ENCODE measurements at places on chromosomes 2 and 18.

GRCh38 chr2:221310730-221311129 is 261.4 kb downstream of the EPHA4 start:
- no peak for DNase-seq

DNA sequence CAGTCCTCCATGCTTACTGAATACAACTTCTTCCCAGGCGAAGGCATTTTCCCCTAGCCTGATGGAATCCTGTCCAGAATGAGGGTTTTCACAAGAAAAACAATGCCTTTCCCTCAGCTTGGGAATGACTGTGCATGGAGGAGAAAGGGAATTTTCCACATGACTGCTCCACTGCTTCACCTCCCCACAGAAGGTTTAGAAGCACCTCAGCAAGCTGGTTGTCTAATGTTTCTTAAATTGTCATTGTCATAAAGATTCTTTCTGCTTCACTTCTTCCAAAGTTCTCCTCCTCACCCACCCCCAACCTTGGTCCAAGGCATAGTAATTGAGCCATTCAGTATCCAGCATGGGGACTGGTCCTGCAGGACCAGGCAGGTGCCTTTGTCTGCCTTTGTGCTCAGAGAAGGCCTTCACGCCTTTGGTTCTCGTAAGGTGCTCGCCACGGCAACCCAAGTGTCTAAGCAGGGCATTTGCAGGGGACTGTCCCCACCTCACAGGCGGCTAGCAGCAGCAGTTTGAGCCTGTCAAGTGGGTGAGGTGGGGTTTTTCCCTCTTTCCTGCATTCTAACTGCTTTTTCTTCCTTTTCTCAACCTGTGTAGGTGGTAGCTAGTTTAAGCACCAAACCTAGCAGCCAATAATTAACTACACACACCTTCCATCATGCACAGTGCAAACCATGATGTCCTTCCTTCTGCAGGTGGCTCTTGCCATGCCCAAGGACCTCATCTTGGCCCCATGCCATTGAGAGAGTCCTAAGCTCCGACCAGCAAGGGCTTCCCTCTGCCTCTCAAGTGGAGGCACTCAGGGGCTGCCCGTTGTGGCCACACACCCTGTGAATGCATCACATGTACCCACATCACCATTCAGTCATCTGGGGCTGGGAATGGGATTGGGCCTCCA is 65.7 kb upstream of the BCL2L11 start:
- DNase-seq = no peak

- no peak for DNase-seq
Measured at GRCh38 chr2:25756536-25756935, 83.2 kb upstream of the DTNB start.

GRCh38 chr2:104443145-104443544 is 410.8 kb upstream of the POU3F3 start:
- DNase-seq = no peak

DNA sequence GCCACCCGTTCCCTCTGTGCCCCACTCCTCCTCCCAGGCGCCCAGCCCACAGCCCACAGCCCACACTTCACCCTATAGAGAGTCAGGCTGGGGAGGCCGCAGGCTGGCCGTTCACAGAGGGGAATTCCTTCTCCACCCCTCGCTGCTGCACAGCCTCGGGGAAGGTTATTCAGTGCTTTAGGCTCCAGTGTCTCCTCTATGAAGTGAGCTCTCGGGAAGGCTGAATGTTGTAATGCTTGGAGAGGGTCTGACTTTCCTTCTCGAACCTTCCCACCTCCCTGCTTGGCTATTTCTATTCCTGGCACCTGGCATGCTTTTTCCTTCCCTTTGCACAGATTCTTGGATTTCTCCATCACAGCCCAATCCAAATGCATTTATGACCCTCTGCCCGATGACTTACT is 62.5 kb upstream of the SMAD7 start:
- no peak for DNase-seq

DNA sequence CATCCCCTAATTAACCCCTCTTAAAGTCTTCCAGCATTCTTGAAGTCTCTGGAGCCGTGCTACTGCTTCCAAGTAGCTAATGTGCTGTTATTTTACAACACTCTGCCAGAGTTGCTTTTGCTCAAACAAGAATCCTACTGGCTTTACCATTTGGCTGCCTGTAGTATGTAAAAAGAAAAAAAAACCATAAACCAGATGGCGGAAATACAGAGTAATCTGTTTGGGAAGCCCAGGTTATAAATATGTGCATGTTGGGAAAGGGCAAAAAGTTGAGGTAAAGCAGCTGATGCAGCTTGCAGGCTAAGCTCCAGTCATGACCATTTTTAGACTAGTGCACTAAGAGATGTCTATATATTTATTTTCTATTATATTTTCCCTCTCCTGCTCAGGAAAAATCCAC is 313.2 kb upstream of the ETAA1 start:
- DNase-seq = no peak

DNA sequence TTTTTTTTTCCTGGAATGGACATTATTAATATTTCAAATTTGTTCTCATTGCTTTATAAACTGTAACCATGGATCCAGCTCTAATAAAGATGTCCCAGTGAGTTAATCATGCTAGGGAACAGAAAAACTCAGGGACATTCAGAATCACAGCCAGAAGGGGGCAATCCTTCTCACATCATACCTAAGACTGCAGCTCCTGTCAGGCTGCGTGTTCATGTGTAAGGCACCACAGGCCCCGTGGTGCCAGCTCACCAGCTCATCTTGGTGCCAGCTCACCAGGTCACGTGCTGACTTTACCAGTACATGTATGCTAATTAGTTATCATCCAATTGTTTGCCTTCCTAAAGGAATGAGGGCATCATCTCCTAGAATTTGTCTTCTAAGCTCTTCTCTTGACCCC is 84.7 kb upstream of the NEDD4L start:
- peak; percentile 57 for DNase-seq

DNA sequence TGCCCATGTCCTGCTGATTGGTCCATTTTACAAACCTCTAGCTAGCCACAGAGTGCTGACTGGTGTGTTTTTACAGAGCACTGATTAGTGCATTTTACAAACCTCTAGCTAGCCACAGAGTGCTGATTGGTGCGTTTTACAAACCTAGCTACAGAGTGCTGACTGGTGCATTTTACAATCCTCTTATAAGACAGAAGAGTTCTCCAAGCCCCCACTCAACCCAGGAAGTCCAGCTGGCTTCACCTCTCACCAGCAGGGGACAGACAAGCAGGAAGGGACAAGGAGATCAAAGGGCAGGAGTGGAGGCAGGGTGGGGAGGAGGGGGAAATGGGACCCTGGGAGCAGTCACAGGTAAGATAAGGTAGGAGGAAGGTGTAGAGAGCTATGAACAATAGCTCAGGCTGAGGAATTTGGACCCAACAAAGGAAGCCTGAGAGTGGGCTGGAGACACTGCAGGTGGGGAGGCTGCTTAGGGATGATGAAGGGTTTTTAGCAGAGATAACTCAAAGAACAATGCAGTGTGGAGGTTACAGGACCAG is 37.1 kb downstream of the SH2D6 start:
- DNase-seq = no peak

- DNase-seq = no peak
Measured at GRCh38 chr2:191274413-191274815, 29.2 kb downstream of the MYO1B start.

- DNase-seq = no peak
Measured at GRCh38 chr2:233331536-233331935, 22.8 kb upstream of the DGKD start.
